ENCODE measurements at places on chromosomes 1 and 21. TPM values are rescaled to one million over a fixed set of nuclear protein-coding genes. Genes with fewer than 3 reads are reported as not detected.

SLC19A2 gene
- total RNA-seq: 8.9 TPM

KRTAP19-1 gene
- total RNA-seq: not detected

LCE1B gene
- total RNA-seq: not detected

FAM151A gene
- total RNA-seq: not detected

PGBD2 gene
- total RNA-seq: 6.1 TPM

ARMH1 gene
- 1.3 TPM for total RNA-seq

S100A12 gene
- total RNA-seq: not detected

SH3BGR gene
- 2.8 TPM for total RNA-seq
